ENCODE measurements at places on chromosomes 2 and 18.
A peak's percentile ranks its signal among the peaks of the same experiment; 100 is the strongest.

- no peak overlapping the region for H3K4me3 ChIP-seq
- DNase-seq, result no peak
- no peaks in the 10 kb centered on the region for H3K27me3 ChIP-seq
Measured at GRCh38 chr2:18368008-18368407, 192.4 kb downstream of the RDH14 start.

DNA sequence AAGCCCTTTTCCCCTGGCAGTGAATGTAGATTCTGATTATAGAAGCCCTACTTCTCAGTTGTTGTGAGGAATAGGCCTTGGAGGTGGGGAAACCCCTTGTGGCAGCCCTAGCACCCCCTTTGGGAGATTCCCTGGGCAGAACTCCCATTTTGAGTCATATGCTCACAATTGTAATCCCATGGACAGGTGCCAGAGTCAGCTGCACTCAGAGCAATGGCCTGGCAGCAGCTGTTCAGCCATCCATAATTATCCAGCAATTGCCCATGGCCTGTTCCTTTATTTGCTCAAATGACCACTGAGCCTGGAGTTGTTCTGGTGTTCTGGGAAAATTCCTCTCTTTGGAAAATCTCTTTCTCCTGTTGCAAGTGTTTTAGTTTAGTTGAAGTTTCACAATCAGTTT, 71.7 kb downstream of the PTRHD1 start:
- no peaks in the 10 kb centered on the region for H3K36me3 ChIP-seq
- H3K27ac ChIP-seq, result no peak overlapping the region
- peak; percentile 89 for DNase-seq
- no peaks in the 10 kb centered on the region for H3K27me3 ChIP-seq
- H3K4me1 ChIP-seq, result peaks cover 25% of the 10 kb centered on the region
- H3K4me3 ChIP-seq, result no peak overlapping the region

DNA sequence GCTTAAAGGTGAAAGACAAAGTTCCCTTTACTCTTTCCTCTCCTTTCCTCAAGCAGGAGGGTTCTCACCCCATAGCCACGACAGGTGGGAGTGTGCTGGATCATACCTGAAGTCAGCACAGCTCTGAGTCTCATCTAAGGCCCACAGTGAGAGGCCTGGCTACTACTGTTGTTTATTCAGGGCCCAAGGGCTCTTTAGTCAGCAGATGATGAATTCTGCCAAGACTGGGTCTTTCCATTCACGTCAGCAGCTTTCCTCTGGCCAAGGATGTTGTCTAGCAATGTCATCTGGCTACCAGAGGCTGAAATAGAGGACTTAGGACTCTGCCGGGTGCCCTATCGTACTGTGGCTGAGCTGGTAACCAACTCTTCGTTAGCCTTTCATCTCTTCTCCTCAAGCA, 308.4 kb upstream of the THUMPD2 start:
- no peaks in the 10 kb centered on the region for H3K36me3 ChIP-seq
- no peaks in the 10 kb centered on the region for H3K4me1 ChIP-seq
- H3K27me3 ChIP-seq, result no peaks in the 10 kb centered on the region
- no peak for DNase-seq
- no peak overlapping the region for H3K4me3 ChIP-seq

- DNase-seq, result no peak
- no peaks in the 10 kb centered on the region for H3K27me3 ChIP-seq
- H3K4me1 ChIP-seq, result no peaks in the 10 kb centered on the region
- H3K4me3 ChIP-seq, result no peak overlapping the region
- no peak overlapping the region for H3K27ac ChIP-seq
- H3K36me3 ChIP-seq, result no peaks in the 10 kb centered on the region
Measured at GRCh38 chr18:63788447-63789096, 13.4 kb downstream of the SERPINB7 start.

DNA sequence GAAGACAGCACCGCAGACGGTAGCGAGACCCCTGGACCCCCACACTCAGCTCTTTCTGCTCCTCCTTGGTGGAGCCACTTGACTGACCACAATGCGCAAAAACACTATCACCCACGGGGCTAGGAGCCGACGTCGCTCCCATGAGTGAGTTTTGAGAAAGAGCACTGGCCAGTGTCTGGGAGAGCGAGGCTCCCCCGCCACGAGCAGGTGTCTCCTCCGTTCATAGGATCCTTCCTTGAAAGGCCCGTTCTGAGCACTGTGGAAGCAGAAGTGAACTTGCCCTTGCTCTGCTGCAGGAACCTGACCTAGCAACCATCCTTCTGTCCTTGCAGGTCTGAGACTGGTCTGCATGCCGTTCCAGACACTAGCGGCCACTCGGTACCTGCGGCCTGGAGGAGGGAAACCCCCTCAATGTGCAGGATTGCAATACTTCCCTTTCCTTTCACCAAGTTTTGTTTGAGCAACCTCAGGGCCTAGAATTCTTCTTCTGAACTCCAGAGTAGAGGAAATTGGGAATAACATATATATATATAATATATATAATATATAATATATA, 12.9 kb upstream of the ZNF516 start:
- no peaks in the 10 kb centered on the region for H3K4me1 ChIP-seq
- H3K27me3 ChIP-seq, result no peaks in the 10 kb centered on the region
- no peak for DNase-seq
- no peak overlapping the region for H3K4me3 ChIP-seq
- no peak overlapping the region for H3K27ac ChIP-seq

GRCh38 chr18:60200558-60200957, 172.0 kb downstream of the MC4R start:
- H3K27me3 ChIP-seq, result no peaks in the 10 kb centered on the region
- H3K36me3 ChIP-seq, result no peaks in the 10 kb centered on the region
- no peaks in the 10 kb centered on the region for H3K4me1 ChIP-seq

DNA sequence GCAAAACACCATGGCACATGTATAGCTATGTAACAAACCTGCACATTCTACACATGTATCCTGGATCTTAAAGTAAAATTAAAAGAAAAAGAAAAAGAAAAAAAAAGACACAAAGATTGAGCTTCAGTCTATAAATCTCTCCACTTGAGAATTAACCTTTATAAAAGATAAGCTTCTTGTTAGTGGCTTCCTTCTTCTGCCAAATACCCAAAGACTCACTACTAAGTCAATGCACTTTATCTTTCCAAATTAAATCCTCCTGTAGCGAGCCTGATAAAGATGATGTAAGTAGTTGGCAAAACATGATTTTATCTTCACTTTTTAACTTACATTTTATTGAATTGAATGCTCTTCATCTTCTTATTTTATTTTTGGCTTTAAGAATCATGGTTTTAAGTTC, 349.9 kb downstream of the TRIB2 start:
- no peak overlapping the region for H3K4me3 ChIP-seq
- H3K27me3 ChIP-seq, result no peaks in the 10 kb centered on the region
- H3K27ac ChIP-seq, result no peak overlapping the region
- H3K36me3 ChIP-seq, result no peaks in the 10 kb centered on the region

GRCh38 chr18:35868915-35869314, 103.6 kb upstream of the RMP24 start:
- no peak overlapping the region for H3K27ac ChIP-seq
- no peak overlapping the region for H3K4me3 ChIP-seq
- H3K36me3 ChIP-seq, result no peaks in the 10 kb centered on the region
- no peak for DNase-seq
- H3K27me3 ChIP-seq, result no peaks in the 10 kb centered on the region

DNA sequence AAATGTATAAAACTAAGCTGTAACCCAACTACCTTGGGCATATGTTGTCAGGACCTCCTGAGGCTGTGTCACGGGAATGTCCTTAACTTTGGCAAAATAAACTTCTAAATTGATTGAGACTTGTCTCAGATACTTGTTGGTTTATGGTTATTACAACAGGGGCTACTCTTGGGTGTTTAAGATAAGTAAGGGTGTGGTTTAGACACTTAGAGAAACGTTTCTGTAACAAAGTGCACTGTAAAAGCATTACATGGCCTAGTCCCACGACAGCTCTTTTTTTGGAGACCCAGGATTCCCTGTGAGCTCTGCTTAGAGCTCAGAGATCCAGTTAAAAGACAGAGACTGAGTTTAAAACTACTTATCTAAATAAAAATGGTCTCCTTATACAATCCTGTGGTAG, 32.3 kb upstream of the LIPG start:
- H3K27me3 ChIP-seq, result no peaks in the 10 kb centered on the region
- H3K4me1 ChIP-seq, result no peaks in the 10 kb centered on the region
- H3K27ac ChIP-seq, result no peak overlapping the region
- no peaks in the 10 kb centered on the region for H3K36me3 ChIP-seq
- no peak for DNase-seq

GRCh38 chr2:169397697-169398096, 35.4 kb upstream of the LRP2 start:
- H3K27me3 ChIP-seq, result no peaks in the 10 kb centered on the region
- H3K27ac ChIP-seq, result no peak overlapping the region
- DNase-seq, result no peak
- H3K4me1 ChIP-seq, result no peaks in the 10 kb centered on the region
- H3K4me3 ChIP-seq, result no peak overlapping the region

GRCh38 chr18:45447355-45448265, 167.7 kb upstream of the SLC14A2 start:
- no peak overlapping the region for H3K4me3 ChIP-seq
- DNase-seq, result no peak
- H3K4me1 ChIP-seq, result peaks cover 30% of the 10 kb centered on the region

DNA sequence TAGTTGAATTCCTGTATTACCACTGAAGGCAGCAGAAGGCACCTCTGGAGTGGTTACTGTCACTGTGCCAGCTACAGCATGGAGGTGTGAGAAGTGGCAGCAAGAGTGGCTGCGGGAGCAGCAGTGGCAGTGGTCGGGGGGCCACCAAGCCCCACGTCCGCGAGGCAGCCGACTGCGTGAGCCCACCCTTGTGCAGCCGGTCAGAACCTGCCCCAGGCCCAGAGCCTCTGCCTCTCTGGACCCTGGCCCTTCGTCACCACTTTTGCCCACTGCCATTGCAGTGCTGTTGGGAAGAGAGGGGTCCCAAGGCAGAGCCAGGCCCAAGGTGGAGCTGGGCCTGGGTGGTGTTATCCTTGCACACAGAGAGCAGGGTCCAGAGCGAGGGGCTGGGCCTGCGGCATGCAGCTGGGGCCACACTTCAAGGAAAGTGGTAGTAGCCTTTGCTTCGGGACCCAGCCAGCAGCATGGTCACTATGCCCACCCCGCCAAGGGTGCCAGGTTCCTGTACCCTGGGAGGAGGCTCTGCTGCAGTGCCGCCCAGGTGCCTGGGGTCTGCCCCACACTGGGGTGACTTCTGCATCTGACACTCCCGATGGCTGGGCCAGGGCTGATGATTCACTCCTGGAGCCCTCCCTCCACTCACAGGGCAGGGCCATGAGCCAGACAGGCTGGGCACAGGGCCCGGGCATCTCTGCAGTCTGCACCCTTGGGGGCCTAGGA, 450.1 kb upstream of the LRATD1 start:
- DNase-seq, result no peak
- no peaks in the 10 kb centered on the region for H3K36me3 ChIP-seq
- no peaks in the 10 kb centered on the region for H3K27me3 ChIP-seq
- no peak overlapping the region for H3K4me3 ChIP-seq
- no peaks in the 10 kb centered on the region for H3K4me1 ChIP-seq
- no peak overlapping the region for H3K27ac ChIP-seq

DNA sequence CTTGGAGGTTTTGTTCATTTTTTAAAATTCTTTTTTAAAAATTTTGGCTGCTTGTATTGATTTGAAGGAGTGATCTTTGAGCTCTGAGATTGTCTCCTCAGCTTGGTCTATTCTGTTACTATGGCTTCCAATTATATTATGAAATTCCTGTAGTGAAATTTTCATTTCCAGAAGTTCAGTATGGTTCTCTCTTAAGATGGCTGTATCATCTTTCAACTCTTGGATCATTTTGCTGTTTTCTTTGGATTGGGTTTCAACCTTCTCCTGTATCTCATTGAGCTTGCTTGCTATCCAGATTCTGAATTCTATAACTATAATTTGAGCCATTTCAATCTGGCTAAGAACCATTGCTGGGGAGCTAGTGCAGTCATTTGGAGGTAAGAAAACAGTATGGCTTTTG, 270.8 kb upstream of the NT5C1B start:
- H3K4me1 ChIP-seq, result no peaks in the 10 kb centered on the region
- no peak for DNase-seq
- no peak overlapping the region for H3K27ac ChIP-seq
- H3K36me3 ChIP-seq, result no peaks in the 10 kb centered on the region
- H3K4me3 ChIP-seq, result no peak overlapping the region
- no peaks in the 10 kb centered on the region for H3K27me3 ChIP-seq

- H3K27me3 ChIP-seq, result no peaks in the 10 kb centered on the region
- H3K4me1 ChIP-seq, result peaks cover 36% of the 10 kb centered on the region
- no peak overlapping the region for H3K4me3 ChIP-seq
- no peak overlapping the region for H3K27ac ChIP-seq
- no peak for DNase-seq
Measured at GRCh38 chr2:98482362-98482761, 37.7 kb downstream of the INPP4A start.

- no peak overlapping the region for H3K4me3 ChIP-seq
- no peak for DNase-seq
- no peaks in the 10 kb centered on the region for H3K27me3 ChIP-seq
- peak overlapping the region; percentile 68 for H3K27ac ChIP-seq
- H3K4me1 ChIP-seq, result peaks cover 28% of the 10 kb centered on the region
- no peaks in the 10 kb centered on the region for H3K36me3 ChIP-seq
Measured at GRCh38 chr2:85580206-85580605, 2.8 kb downstream of the VAMP8 start.

- no peaks in the 10 kb centered on the region for H3K36me3 ChIP-seq
- no peak for DNase-seq
- no peak overlapping the region for H3K4me3 ChIP-seq
- no peak overlapping the region for H3K27ac ChIP-seq
- H3K27me3 ChIP-seq, result no peaks in the 10 kb centered on the region
Measured at GRCh38 chr2:210188755-210189154, 17.5 kb upstream of the KANSL1L start.

DNA sequence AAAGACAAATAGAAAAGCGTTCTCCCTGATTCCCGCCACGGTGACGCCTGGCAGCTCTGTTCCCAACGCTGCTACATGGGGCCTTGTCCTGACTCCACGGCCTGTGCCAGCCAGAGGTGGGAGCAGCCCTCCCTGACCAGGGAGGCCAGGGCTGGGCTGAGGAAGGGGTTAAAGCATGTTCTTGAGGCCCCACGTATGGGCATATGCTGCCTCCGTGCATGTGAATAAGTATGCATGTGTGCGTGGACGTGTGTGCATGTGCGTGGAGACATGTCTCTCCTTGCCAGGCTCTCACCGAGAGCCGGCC, 1.6 kb upstream of the SNED1 start:
- no peaks in the 10 kb centered on the region for H3K36me3 ChIP-seq
- peak overlapping the region; percentile 83 for H3K27ac ChIP-seq
- peaks cover 53% of the 10 kb centered on the region for H3K4me1 ChIP-seq
- no peak for DNase-seq
- H3K27me3 ChIP-seq, result no peaks in the 10 kb centered on the region

- H3K27me3 ChIP-seq, result no peaks in the 10 kb centered on the region
- H3K4me3 ChIP-seq, result no peak overlapping the region
- peaks cover 25% of the 10 kb centered on the region for H3K4me1 ChIP-seq
- DNase-seq, result no peak
Measured at GRCh38 chr18:48228841-48229240, 180.3 kb downstream of the ZBTB7C start.

GRCh38 chr2:217886720-217887309, 116.0 kb downstream of the TNS1 start:
- no peaks in the 10 kb centered on the region for H3K27me3 ChIP-seq
- H3K27ac ChIP-seq, result no peak overlapping the region
- peak; percentile 77 for DNase-seq
- H3K36me3 ChIP-seq, result no peaks in the 10 kb centered on the region

- no peaks in the 10 kb centered on the region for H3K4me1 ChIP-seq
- no peak overlapping the region for H3K4me3 ChIP-seq
Measured at GRCh38 chr2:171287611-171288010, 126.9 kb upstream of the TLK1 start.
